H1 (cell line): ENCODE measurements at places on chromosomes 3 and 15. TPM values are rescaled to one million over a fixed set of nuclear protein-coding genes. Genes with fewer than 3 reads are reported as not detected.

DNA sequence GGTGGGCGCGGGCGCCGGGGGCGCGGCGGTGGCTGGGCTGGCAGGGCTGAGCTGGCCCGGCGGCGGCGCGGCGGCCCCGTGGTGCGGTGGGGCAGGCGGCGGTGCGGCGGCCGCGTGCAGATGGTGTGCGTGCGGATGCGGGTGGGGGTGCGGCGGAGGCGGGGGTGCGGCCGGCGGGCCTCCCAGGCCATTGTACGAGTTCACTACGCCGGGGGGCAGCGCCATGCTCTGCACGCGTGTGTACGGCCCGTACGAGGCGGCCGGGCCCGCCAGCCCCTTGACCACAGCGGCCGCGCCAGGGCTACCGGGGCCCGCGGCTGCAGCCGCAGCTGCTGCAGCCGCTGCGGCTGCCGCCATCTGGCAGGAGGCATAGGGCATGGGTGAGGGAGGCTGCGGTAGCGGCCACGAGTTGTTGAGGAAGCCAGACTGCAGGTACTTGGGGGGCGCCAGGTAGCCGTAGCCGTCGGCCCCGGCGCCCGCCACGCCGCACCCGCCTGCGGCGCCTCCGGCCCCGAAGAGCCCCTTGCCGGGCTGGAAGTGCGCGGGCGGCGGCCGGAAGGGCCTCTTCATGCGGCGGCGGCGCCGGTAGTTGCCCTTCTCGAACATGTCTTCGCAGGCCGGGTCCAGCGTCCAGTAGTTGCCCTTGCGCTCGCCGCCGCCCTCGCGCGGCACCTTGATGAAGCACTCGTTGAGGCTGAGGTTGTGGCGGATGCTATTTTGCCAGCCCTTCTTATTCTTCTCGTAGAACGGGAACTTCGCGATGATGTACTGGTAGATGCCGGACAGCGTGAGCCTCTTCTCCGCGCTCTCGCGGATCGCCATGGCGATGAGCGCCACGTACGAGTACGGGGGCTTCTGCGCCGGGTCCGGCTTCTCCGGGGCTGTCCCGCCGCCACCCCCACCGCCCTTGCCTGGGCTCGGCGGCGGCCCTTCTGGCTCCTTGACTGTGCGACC, 951 bp downstream of the FOXL2 start:
- H3K4me1 ChIP-seq = peaks cover 7% of the 10 kb centered on the region
- H3K36me3 ChIP-seq = no peaks in the 10 kb centered on the region
- H3K4me3 ChIP-seq = peak overlapping the region; percentile 41
- DNase-seq = no peak
- H3K27me3 ChIP-seq = peaks cover 82% of the 10 kb centered on the region
- H3K27ac ChIP-seq = no peak overlapping the region

- no peak overlapping the region for H3K27ac ChIP-seq
- no peaks in the 10 kb centered on the region for H3K36me3 ChIP-seq
- H3K4me1 ChIP-seq = no peaks in the 10 kb centered on the region
- DNase-seq = no peak
- H3K27me3 ChIP-seq = no peaks in the 10 kb centered on the region
Observed at GRCh38 chr3:16140116-16140893, 34.2 kb upstream of the GALNT15 start.

GRCh38 chr3:28476194-28476593, 127.6 kb upstream of the AZI2 start:
- H3K27ac ChIP-seq = no peak overlapping the region
- H3K4me1 ChIP-seq = no peaks in the 10 kb centered on the region
- no peak overlapping the region for H3K4me3 ChIP-seq

- H3K27ac ChIP-seq = no peak overlapping the region
- no peaks in the 10 kb centered on the region for H3K27me3 ChIP-seq
- DNase-seq = no peak
- H3K4me3 ChIP-seq = no peak overlapping the region
- peaks cover 5% of the 10 kb centered on the region for H3K4me1 ChIP-seq
- no peaks in the 10 kb centered on the region for H3K36me3 ChIP-seq
Observed at GRCh38 chr3:171768281-171768900, 41.9 kb downstream of the PLD1 start.

DNA sequence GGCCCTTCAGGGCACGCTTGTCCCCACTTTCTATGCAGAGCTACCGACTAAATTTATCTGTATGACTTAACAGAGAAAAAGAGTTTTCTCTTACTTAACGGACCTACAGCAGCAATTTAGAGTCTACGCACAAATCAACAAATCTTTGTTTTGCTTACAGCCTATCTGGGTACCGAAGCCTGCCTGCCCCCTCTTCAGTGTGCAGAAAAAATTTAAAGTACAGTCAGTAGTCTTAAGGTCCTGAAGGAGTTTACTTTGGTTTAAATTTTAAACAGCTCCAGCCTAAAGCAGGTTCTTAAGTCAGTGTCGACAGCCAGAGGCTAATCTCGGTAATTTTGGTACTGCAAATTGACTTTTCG, 570 bp downstream of the SACM1L start:
- 0 out of 2 replicates have a peak, but pooled peaks cover 6% of the 10 kb centered on the region for H3K36me3 ChIP-seq
- DNase-seq = no peak
- H3K4me1 ChIP-seq = peaks cover 6% of the 10 kb centered on the region
- peak overlapping the region; percentile 81; the same call in 1 of the 2 replicates for H3K27ac ChIP-seq
- peak overlapping the region; percentile 86 for H3K4me3 ChIP-seq

- no peak overlapping the region for H3K4me3 ChIP-seq
- H3K27ac ChIP-seq = no peak overlapping the region
- H3K36me3 ChIP-seq = no peaks in the 10 kb centered on the region
- no peak for DNase-seq
- no peaks in the 10 kb centered on the region for H3K4me1 ChIP-seq
Observed at GRCh38 chr3:53989946-53990345, 98.3 kb upstream of the SELENOK start.

DNA sequence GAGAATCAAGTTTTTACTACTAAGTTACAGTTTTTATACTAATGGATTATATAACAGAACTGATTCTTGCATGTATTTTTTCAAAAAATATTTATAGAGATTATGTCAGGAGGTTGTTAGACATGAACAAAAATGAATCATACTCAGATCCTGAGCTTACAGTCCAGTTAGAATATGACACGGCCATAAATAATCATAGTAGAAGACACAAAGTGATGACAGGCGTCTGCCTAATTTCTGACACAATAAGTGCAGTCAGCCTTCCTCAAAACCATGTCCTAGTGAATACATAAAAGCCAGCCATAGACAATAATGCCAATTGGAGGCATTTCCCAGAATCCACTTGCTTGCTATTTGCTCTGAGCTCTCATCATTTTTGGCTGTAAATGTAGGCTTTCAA, 81.7 kb upstream of the POU1F1 start:
- no peak overlapping the region for H3K27ac ChIP-seq
- peaks cover 3% of the 10 kb centered on the region for H3K4me1 ChIP-seq
- no peaks in the 10 kb centered on the region for H3K27me3 ChIP-seq
- no peaks in the 10 kb centered on the region for H3K36me3 ChIP-seq

DNA sequence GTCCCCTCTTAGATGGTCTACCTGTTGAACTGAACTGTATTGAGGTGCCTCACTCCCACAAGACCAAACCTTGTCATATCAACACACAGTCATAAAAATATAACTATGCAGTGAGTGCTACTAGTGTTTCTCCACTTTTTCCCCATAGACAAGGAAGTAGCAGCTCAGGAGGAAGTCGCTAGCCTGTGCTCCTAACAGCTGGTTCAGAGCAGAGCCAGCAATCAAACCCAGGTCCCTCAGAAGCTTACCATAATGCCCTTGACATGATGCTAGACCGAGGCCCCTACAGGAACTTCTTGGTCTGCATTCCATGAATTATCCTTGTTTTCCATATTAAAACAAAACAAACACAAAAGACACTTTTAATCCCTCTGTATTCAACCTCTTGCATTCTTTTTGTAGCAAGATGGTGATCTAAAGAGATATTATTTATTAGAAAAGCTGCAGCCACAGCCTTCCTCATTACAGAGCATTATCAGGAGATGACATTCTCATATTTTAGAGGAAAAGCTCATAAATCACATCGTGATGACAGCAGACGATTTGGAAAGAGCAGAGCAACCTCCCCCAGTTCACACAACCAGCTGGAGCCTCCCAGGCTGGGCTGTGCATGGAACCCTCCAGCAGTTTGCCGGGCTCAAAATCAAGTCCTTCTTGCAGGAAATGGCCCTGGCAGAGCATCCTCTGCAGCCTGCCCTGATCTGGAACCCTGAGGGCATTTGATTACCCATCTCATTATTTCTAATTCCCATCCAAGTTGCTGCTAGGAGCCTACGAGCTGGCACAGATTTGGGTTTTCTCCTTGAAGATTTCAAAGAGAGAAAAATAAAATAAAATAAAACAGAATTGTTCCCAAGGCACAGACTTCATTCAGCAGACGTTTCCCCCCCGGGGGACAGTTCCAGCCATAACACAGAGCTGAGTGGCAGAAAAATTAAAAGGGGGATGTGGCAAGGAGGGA, 118.8 kb downstream of the SRGAP3 start:
- H3K4me1 ChIP-seq = peaks cover 4% of the 10 kb centered on the region
- peaks cover 5% of the 10 kb centered on the region; the same call in 1 of the 2 replicates for H3K27me3 ChIP-seq
- H3K27ac ChIP-seq = no peak overlapping the region
- no peaks in the 10 kb centered on the region for H3K36me3 ChIP-seq
- H3K4me3 ChIP-seq = no peak overlapping the region

DNA sequence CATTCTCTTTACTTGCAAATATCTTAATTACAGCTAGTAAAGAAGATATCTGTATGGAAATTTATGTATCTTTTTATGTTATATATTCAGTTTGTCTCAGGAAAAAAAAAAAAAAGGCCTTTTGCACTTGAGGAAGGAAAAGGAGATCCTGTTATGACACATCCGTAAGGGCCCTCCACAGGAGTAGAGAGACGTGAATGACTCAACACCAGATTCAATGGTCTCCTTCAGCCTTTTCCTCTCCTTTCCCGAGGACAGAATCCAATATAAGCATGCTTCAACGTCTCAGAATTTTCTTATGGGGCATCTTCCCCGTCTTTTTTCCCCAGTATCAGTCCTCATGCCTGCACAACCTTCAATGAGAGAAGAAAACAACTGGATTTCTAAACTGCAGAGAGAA, 340.3 kb downstream of the NTRK3 start:
- H3K4me1 ChIP-seq = no peaks in the 10 kb centered on the region
- no peaks in the 10 kb centered on the region for H3K27me3 ChIP-seq
- H3K27ac ChIP-seq = no peak overlapping the region
- no peak for DNase-seq

GRCh38 chr15:101466188-101466587, 23.3 kb downstream of the PCSK6 start:
- H3K27ac ChIP-seq = no peak overlapping the region
- no peaks in the 10 kb centered on the region for H3K36me3 ChIP-seq
- H3K4me1 ChIP-seq = no peaks in the 10 kb centered on the region
- H3K4me3 ChIP-seq = no peak overlapping the region
- no peaks in the 10 kb centered on the region for H3K27me3 ChIP-seq

GRCh38 chr15:78492872-78493271, 14.5 kb upstream of the HYKK start:
- H3K4me1 ChIP-seq = no peaks in the 10 kb centered on the region
- no peak for DNase-seq
- no peak overlapping the region for H3K27ac ChIP-seq
- no peaks in the 10 kb centered on the region for H3K27me3 ChIP-seq
- H3K36me3 ChIP-seq = peaks cover 73% of the 10 kb centered on the region

- no peaks in the 10 kb centered on the region for H3K4me1 ChIP-seq
- H3K4me3 ChIP-seq = no peak overlapping the region
- DNase-seq = no peak
- no peaks in the 10 kb centered on the region for H3K36me3 ChIP-seq
Observed at GRCh38 chr3:186589856-186590579, 19.5 kb downstream of the DNAJB11 start.

- no peak for DNase-seq
- no peak overlapping the region for H3K4me3 ChIP-seq
- H3K27ac ChIP-seq = no peak overlapping the region
- no peaks in the 10 kb centered on the region for H3K36me3 ChIP-seq
Observed at GRCh38 chr3:153601374-153601853, 439.4 kb downstream of the RAP2B start.

- no peaks in the 10 kb centered on the region for H3K36me3 ChIP-seq
- no peak overlapping the region for H3K27ac ChIP-seq
- no peaks in the 10 kb centered on the region for H3K27me3 ChIP-seq
- no peaks in the 10 kb centered on the region for H3K4me1 ChIP-seq
Observed at GRCh38 chr3:172057624-172058327, 18.4 kb downstream of the FNDC3B start.

- H3K4me1 ChIP-seq = no peaks in the 10 kb centered on the region
- no peak overlapping the region for H3K27ac ChIP-seq
- no peaks in the 10 kb centered on the region for H3K27me3 ChIP-seq
- DNase-seq = no peak
Observed at GRCh38 chr3:120793601-120794000, 51.1 kb downstream of the GTF2E1 start.

DNA sequence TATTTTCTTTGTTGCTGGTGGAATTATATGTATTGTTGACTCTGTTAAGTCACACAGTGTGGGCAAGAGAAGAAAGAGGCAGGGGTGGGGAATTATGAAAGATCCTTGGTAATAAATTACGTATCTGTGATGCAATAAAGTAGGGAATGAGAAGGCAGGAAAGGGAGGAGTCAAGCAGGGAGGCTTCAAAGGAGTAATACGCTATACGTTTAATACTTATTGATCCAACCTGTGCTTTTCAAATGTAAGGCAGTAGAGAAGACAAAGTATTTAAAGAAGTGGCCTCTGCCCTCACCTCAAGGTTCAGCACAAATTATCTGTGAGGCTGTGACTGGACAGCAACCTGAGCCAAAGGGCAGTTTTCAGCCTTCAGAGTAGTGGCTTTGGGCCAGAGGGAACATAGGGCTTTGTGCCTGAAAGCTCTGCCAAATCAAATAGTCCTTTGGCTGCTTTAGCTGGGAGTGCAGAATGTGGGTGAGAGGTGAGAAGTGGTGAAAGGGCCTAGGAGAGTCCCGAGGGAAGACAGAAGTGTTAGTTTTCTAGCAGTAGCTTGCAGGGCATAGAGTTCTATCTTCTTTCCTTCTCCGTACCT, 1.2 kb upstream of the PLIN1 start:
- no peak overlapping the region for H3K4me3 ChIP-seq
- no peaks in the 10 kb centered on the region for H3K4me1 ChIP-seq
- no peak overlapping the region for H3K27ac ChIP-seq
- H3K36me3 ChIP-seq = no peaks in the 10 kb centered on the region

DNA sequence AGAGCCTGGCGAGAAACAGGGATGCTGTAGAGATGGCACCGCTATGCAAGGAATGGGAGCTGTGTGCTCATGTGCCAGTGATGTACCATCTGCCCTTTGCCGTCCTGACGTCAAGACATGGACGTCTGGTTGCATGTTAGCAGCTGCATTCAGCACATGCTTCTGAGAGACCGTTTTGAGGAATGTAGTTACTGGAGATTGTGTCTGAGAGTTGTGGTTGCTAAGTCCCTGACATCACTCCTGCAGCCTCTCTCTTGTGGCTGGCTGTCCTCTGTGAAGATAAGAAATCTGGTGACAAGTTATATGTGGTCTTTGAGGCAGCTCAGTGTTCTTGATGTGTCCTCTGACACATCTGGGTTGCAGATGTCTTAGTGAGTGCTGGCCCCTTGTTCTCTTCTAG, 165.1 kb downstream of the APBA2 start:
- no peaks in the 10 kb centered on the region for H3K27me3 ChIP-seq
- H3K4me3 ChIP-seq = no peak overlapping the region
- H3K36me3 ChIP-seq = no peaks in the 10 kb centered on the region
- no peak overlapping the region for H3K27ac ChIP-seq

SAMD7 gene
- not detected in 2 replicates for total RNA-seq

PLCB2 gene
- total RNA-seq = 8.4 and 9.4 TPM in 2 replicates

COPG1 gene
- total RNA-seq = 104 and 106 TPM in 2 replicates

ZPLD1 gene
- total RNA-seq = not detected in 2 replicates

HIGD2B gene
- not detected in 2 replicates for total RNA-seq

SKOR1 gene
- 0.11 TPM in 2 replicates for total RNA-seq

UBL7 gene
- total RNA-seq = 71.5 and 76.7 TPM in 2 replicates

ARGFX gene
- not detected in 2 replicates for total RNA-seq

MORF4L1 gene
- total RNA-seq = 533 and 562 TPM in 2 replicates

UACA gene
- 34.4 and 38.9 TPM in 2 replicates for total RNA-seq

MYO5C gene
- total RNA-seq = 25.0 and 26.7 TPM in 2 replicates

FOXB1 gene
- 1.5 and 2.1 TPM in 2 replicates for total RNA-seq

DPPA4 gene
- total RNA-seq = 734 and 772 TPM in 2 replicates
